Sigmoid colon (tissue), 7 donors: ENCODE measurements at places on chromosomes 6 and 20. TPM values are rescaled to one million over a fixed set of nuclear protein-coding genes. Genes with fewer than 3 reads are reported as not detected.

The WFDC10B gene
- not detected for total RNA-seq

The MLN gene
- not detected for total RNA-seq

The SLC35F1 gene
- total RNA-seq = 3.8 TPM

The EFCAB8 gene
- total RNA-seq = 0.71 TPM

The CUL9 gene
- total RNA-seq = 35.6 TPM

The MUC21 gene
- total RNA-seq = not detected

The ACTL10 gene
- 0.55 TPM for total RNA-seq

The CDH4 gene
- under 0.01 TPM for total RNA-seq

The OPRM1 gene
- 3.3 TPM for total RNA-seq

The GGTLC1 gene
- total RNA-seq = not detected
